BE2C (cell line): ENCODE measurements at places on chromosomes 1 and 21.

- DNase-seq = no peak
These were observed 30.5 kb upstream of the MACF1 start for GRCh38 chr1:39173995-39174380.

GRCh38 chr1:154137888-154138287 is 17.0 kb downstream of the NUP210L start:
- no peak for DNase-seq

- no peak for DNase-seq
These were observed 62.3 kb downstream of the DISP3 start for GRCh38 chr1:11541236-11541635.

DNA sequence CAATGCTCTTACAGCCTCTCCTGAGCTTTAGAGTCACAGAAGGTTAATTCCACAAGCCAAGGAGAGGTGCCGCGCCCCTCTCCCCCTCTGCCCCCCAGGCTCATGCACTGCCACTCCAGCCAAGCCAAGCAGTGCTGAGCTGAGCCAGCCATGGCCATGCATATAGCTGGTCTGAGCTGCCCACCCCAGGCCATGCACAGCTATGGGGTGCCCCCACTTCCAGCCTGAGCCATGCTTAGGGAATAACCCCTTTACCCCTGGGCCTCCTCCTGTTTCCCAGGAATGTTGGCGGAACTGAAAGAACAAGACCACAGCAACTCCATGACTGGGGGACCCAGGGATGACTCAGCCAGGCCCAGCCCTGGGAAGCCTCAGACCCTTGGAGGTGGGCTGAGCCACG is 34.0 kb upstream of the MAGOH start:
- no peak for DNase-seq

DNA sequence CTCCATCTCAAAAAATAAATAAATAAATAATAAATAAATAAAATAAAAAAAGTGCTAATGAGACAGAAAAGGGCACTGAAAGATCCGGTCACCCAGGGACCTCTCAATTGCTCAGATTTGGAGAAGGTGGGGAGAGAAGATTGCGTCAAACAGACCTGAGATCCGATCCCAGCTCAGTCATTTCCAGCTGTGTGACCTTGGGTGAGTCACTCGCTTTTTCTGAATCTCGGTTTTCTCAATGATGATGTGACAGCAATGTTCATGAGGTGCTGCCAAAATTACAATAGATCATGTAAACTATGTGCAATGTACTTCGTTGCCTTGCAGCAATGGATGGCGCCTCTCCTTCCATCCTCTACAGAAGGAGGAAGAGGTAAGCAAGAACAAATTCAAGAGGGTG is 11.1 kb upstream of the MEF2D start:
- DNase-seq = no peak

DNA sequence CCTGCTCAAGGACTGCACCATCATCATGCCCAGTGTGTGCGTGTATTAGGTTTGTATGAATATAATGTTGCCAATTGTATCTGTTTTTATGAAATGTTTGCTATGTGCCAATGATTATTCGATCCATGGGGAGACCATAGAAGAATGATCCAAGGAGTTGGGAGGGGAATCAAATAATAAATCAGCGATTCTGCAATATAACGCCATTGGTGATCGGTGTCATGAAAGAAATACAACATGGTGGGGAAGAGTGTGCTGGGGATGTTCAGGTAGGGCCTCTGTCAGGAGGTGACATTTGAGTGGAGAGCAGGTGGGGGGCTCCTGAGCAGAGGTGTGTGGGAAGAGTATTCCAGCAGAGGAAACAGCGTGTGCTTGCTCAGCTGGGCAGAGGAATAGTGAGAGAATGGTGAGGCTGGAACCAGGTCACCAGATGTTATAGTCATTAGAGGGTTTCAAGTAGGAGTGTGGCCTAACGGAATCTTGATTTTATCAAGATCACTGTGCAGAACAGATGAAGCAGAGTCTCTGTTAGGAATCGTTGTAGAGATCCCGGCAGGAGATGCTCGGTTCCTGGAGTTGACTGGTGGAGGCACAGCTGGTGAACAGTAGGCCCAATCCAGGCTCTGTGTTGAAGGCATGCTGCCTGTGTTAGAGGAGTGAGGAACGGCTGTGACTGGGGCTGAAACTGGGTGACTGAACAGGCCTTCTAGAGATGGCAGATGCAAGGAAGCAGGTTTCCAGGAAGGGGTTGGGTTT is 2.9 kb upstream of the ZNF496 start:
- no peak for DNase-seq

GRCh38 chr1:41535716-41536115 is 51.2 kb upstream of the EDN2 start:
- no peak for DNase-seq

GRCh38 chr1:43796111-43796581 is 88.8 kb downstream of the ST3GAL3 start:
- DNase-seq = no peak

GRCh38 chr1:7388141-7388487 is 383.0 kb upstream of the VAMP3 start:
- DNase-seq = no peak

DNA sequence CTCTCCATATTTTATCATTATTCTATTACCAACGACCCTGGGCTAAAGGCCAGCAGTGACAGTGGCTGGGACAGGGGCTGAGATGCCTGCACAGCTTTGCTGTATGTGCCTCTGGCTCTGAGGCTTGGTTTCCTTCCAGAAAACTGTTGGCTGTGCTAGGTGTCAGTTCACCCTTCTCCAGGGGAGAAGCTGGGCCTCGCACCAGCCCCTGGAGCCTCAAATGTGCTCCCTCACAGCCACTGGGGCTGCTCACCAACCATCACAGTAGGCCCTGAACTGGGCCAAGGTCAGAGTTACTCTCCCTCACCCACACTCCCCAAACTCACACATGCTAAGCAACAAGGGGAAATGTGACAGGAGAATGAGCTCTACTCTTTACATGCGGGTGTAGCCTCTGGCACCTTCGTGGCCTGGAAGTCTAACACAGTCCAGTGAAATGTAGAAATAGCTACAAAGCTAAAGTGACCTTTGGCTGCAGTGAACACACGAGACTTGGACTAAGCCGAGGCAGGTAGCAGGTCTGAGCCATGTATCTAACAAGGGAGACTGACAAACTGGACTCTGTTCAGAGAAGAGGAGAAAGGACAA is 4.7 kb upstream of the CD160 start:
- DNase-seq = no peak

- DNase-seq = no peak
These were observed 1.8 kb upstream of the TMEM52 start for GRCh38 chr1:1920608-1921458.
